ENCODE measurements at places on chromosomes 6 and 20. TPM values are rescaled to one million over a fixed set of nuclear protein-coding genes. Genes with fewer than 3 reads are reported as not detected.

PRDM13 gene
- total RNA-seq, result not detected

PDYN gene
- not detected for total RNA-seq

ZC3H12D gene
- total RNA-seq, result 2.6 TPM

IL17A gene
- total RNA-seq, result not detected

PACRG gene
- 10.6 TPM for total RNA-seq

FILIP1 gene
- 16.5 TPM for total RNA-seq

BPI gene
- 0.49 TPM for total RNA-seq

TNFRSF21 gene
- total RNA-seq, result 36.6 TPM

DEFB113 gene
- not detected for total RNA-seq

GMEB2 gene
- total RNA-seq, result 7.6 TPM

OR5V1 gene
- total RNA-seq, result not detected

STMN3 gene
- total RNA-seq, result 18.2 TPM

SLC16A10 gene
- total RNA-seq, result 9.2 TPM

MUCL3 gene
- total RNA-seq, result 0.51 TPM

SLC44A4 gene
- total RNA-seq, result 66.4 TPM

COQ3 gene
- 6.5 TPM for total RNA-seq

NOTCH4 gene
- total RNA-seq, result 43.3 TPM

C20orf141 gene
- total RNA-seq, result not detected

ANKRD66 gene
- total RNA-seq, result 12.4 TPM

GRIK2 gene
- total RNA-seq, result 1.2 TPM

TXLNB gene
- 2.8 TPM for total RNA-seq

RFX6 gene
- 1.5 TPM for total RNA-seq

SAYSD1 gene
- total RNA-seq, result 17.5 TPM

ELOVL4 gene
- 1.4 TPM for total RNA-seq

TNXB gene
- 56.9 TPM for total RNA-seq

AAR2 gene
- 27.6 TPM for total RNA-seq

RUNX2 gene
- 3.5 TPM for total RNA-seq

ZSWIM3 gene
- 5.2 TPM for total RNA-seq

HLA-DMA gene
- total RNA-seq, result 76.8 TPM

PNRC1 gene
- 127 TPM for total RNA-seq

UNC93A gene
- total RNA-seq, result not detected

RIPPLY2 gene
- total RNA-seq, result not detected

SAMHD1 gene
- 184 TPM for total RNA-seq

PSORS1C2 gene
- total RNA-seq, result not detected

MYL9 gene
- total RNA-seq, result 239 TPM

NKX2-4 gene
- not detected for total RNA-seq

CDSN gene
- total RNA-seq, result 0.06 TPM

TSBP1 gene
- not detected for total RNA-seq

EFCAB8 gene
- 0.57 TPM for total RNA-seq

PKHD1 gene
- 0.15 TPM for total RNA-seq

CTCFL gene
- total RNA-seq, result not detected

MCHR2 gene
- total RNA-seq, result not detected

C2 gene
- total RNA-seq, result 194 TPM

UBD gene
- 15.1 TPM for total RNA-seq

TBXT gene
- not detected for total RNA-seq

KIFC1 gene
- total RNA-seq, result 4.4 TPM

NUS1 gene
- total RNA-seq, result 36.5 TPM

SLC23A2 gene
- total RNA-seq, result 23.5 TPM

CHRNA4 gene
- 1.1 TPM for total RNA-seq

Measured in lung (tissue), 17 donors.